ENCODE measurements at places on chromosomes 4 and X.

DNA sequence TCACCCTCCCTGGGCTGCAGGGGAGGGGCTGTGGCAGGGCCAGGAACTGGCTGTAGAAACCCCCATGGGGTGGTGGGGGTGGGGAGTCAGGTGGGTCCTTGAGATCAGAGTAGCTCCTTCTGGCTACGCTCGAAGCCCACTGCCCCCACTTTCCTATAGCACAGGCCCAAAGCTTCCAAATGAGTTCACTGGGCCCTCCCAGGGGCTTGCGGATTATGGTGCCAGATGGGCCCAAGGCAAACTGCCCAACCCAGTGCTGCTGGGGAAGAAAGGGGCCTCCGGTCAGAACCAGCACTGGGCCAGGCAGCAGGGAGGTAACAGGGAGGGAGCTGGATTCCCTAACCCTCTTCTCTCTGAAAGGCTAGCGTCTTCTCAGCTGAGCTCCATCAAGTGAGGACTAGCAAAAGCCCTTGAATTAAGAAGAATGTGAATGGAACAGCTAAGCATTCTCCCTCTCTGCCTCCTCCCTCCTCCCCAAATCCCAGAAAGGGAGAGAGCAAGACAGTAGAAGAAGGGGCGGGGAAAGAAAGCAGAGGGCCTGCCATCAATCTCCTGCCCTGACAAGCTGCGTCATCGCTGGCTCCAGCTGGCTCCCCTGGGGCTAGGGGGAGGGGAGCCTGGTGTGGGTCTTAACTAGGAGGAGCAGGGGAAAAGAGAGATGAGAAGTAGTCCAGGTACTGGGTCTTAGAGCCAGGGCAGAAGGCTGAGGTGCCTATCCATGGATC lies 34.7 kb downstream of the FRMPD3 start:
- DNase-seq = no peak

DNA sequence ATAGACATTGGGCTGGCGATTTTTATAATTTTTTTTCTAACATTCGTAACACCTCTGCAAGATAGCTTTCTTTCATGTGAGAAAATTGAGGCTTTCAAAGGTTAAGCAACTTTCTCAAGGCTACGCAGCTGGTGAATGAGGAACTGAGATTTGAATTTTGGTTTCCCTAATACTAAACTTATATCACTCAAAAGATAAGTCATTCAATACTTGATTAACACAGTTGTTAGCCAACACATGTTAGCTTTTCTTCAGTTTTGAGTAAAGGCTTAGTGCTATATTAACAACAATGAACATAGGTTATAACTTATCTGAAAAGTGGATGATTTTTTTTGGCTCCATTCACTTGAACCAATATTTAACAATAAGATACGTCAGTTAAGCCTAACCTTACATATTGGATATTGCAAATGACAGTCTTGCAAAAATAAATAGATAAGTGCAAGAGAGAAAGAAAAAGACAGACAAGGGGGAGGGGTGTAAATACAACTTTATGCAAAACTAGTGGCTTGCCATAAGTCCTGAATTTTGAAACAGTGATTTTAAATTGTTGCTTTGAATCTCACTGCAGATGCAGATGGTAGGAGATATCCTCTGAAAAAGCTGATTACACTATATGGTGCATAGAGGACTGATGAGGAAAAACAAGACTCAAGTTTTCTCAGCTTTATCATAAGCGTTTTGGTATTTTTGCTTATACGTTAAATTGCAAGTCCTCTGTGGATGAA lies 11.1 kb upstream of the GPM6A start:
- no peak for DNase-seq

DNA sequence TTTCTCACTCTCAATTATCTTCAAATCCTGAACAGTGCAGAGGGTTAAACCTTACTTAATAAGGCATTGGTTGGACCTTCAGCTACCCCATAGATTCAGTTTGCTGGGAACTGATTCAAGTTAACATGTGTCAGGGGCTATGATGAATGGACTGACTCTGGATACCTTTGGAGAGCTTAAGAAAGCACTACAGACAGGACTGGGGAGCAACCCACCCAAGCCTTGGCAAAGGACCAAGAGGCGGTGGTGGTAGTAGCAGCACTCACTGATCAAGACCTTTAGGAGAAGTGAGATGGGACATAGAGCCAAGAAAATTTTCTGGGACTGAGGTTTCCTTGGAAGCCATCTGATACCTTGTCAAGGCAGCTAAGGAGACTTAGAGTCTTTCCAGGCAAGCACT lies 43.0 kb upstream of the TAPT1 start:
- DNase-seq = no peak

DNA sequence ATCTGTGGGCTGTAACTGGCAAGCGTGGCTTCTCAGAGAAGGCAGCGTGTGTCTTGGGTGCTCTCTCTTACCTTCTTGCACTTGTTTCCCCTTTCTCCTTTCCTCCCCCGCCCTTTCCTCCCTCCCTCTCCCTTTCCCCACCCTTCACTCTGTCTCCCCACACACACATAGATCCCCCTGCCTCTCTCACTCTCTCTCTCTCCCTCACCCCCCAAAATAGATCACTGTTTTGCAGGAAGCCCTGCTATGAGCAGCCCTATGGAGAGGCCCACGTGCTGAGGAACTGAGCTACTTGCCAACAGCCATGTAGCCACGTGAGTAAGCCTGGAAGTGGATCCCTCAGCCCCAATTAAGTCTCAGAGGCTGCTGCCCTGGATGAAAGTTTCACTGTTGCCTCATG lies 4.3 kb upstream of the PNMA6E start:
- DNase-seq = no peak

DNA sequence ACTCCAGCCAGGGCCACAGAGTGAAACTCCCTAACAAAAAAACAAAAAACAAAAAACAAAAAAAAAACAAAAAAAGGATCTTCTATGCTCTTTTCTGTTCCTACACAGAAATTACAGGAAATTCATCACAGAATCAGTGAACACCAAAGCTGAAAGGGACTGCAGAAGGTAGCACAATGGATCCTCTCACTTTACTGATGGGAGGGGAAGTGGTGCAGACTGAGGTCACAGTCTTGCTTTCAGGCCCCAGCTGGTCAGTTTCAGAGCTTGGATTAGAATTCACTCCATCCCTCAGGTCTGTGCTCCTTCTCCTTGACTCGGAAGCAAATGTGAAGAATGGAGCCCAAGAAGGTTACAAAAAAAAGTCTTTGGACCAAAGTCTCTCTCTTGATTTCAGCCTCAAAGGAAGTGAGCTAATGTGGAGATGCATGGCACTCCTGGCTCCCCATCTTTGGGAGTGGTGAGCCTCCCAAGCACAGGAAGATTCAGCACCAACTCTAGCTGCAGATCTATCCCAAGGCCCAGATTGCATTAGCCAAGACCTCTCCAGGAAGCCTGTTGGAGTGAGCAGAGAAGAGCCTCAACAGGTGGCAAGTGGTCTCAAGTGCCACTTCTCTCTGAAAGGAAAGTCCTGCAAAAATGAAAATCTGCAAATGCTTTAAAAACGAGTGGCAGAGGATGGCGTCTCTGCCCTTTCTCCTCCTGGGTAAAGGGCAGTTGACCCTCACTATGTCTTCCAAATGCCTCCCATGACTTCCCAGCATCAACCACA lies 176.0 kb downstream of the MAML3 start:
- DNase-seq = no peak

GRCh38 chr4:75722417-75722816 lies 2.0 kb upstream of the USO1 start:
- DNase-seq = no peak

GRCh38 chr4:83231620-83232076 lies 53.0 kb downstream of the COQ2 start:
- DNase-seq = peak; percentile 81

- DNase-seq = no peak
Observed at GRCh38 chrX:71298119-71298518, 3.4 kb upstream of the ITGB1BP2 start.

- DNase-seq = peak; percentile 45
Observed at GRCh38 chrX:12701628-12702027, 89.6 kb upstream of the PRPS2 start.

Data from activated CD8-positive, alpha-beta memory T cell treated with anti-CD3 and anti-CD28 coated beads, Interleukin-2, amount 10 ng/mL, durations not matched to agents 7 days and 5 days (primary cell).